Iris pigment epithelial cell (primary cell): ENCODE measurements at places on chromosomes 3 and 15.

DNA sequence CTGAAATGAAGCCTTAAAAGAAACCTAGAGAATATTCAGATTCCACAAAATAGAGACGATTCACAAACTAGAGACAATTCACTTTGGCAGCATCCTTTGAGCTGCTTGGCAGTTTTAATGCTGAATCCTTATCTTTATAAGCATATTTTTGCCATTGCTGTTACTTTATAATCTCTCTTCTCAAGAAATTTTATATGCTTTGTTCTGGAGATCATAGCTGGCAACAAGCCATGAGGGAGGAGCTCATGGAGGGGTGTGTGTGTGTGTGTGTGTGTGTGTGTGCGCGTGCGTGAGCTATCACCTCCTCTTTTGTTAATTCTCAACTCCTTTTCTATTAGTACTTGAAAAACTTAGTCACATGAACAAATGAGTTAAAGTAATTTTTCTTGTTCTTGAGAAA, 495.0 kb upstream of the RGMA start:
- DNase-seq: no peak

GRCh38 chr3:12132881-12133280, 25.8 kb downstream of the TIMP4 start:
- DNase-seq: no peak

DNA sequence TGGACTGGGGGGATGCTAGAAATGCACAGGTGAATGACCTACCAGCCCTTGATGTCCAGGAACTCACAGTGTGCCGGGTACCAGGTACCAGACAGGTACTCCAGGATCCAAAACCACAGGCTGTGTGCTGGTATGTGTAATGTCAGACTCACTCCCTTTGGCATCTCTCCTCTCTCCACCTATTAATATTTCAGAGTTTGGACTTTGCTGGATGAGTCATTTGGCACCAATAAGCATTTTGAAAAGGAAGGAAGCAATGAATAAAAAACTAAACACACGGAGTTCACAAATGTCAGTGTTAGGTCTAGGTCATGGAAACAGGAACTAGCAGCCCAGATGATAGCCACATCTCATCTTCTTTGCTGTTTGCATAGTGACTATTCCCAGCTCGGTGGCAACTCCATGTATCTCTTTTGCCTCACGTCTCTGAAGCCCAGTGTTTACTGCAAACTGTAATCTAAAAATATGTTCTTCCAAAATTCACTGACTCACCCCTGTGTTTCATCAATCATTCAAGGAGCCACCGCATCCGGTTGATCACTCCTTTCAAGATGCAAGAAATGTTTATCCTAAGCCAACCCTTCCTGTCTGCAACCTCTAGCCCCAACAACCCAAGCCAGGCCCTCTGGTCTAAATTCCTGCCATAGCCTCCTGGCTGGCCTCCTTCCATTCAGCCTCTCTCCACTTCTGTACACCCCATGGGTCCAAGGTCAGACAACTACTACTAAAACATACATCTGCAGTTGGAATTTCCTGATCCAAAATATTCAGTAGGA, 8.4 kb downstream of the ITGB5 start:
- DNase-seq: peak; percentile 98

DNA sequence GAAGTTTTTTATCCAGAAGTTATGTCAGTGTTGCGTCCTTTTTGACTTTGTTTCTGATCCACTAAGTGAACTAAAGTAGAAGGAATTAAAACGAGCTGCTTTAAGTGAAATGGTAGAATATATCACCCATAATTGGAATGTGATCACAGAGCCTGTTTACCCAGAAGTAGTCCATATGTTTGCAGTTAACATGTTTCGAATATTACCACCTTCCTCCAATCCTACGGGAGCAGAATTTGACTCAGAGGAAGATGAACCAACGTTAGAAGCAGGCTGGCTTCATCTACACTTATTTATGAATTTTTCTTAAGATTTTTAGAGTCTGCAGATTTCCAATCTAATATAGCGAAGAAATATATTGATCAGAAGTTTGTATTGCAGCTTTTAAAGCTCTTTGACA, 57.6 kb downstream of the DNAH1 start:
- DNase-seq: no peak

GRCh38 chr15:58724466-58724865, 25.0 kb downstream of the ADAM10 start:
- peak; percentile 82 for DNase-seq

GRCh38 chr15:56524915-56525314, 60.0 kb upstream of the MNS1 start:
- DNase-seq: peak; percentile 78

DNA sequence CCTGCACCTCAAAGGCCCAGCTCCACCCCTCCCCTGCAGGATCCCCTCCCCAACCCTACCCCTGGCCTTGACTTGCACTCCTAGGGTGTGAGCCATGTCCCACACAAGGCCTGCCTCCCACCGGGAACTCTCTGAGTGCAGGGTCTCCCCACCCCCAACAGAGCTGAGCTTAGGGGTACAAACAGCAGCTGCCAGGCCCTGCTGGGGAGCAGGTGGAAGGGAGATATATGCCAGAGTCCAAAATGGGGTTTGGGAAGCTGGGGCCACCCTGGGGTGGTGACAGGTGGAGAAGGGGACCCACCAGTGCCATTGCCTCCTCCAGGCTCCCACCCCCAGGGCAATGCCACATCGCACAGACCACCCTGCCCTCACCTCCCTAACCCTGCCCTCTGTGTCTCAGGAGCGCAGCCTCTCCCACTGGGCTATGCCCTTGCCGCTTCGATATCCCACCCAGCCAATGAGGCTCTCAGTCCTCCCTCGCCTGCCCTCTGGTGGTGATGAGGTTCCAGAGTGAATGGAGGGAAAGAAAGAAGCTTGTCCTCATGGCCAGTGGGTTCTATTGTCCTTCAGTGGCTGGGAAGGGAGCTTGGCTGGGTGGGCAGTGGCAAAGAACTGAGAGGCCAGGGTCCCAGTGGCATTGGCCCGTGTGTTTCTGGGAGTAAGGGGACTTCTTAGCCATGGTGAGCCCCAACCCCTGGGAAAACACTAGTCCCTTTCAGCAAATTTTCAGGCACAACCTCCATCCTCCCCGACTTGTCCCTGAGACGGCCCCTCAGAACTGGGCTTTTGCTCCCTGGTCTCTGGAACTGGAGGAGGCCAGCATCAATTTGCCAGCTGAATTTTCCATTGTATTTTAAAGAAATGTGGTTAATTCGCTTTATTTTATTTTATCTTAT, 46.8 kb downstream of the CYP11A1 start:
- peak; percentile 38 for DNase-seq

GRCh38 chr3:128402998-128403397, 63.7 kb downstream of the DNAJB8 start:
- DNase-seq: no peak

DNA sequence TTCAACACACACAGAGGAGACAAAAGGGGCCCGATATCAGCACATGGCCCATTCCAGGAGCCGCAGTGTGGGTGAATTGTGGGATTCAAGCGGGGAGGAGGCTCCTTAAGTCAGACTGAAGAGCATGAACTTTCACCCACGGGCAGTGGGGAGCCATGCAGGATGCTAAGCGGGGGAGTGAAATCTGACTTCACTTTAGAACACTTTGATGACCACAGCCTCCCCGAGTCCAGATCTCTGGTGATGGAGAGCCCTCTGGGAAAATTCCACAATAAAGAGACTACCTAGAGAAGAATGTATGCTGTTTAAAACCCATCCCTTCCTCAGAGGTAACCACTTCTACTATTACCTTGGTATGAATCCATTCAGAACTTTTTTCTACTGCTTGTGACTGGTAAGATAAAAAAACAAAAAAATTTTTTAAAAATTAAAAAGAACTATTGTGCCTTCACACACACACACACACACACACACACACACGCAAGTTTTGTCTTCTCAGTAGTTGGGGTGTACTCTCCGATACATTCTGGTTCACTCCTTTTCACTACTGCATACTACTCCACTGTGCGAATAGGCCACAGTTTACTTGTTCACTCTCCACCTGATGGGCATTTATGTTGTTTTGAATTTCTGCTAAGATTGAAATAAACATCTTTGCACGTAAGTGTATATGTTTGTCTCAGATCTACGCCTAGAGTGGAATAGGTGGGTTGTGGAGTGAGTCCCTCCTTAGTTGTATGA, 2.0 kb upstream of the H1-8 start:
- no peak for DNase-seq

- peak; percentile 46 for DNase-seq
Measured at GRCh38 chr3:56890448-56891091, 88.8 kb upstream of the ARHGEF3 start.

GRCh38 chr3:170863816-170864215, 6.2 kb downstream of the RPL22L1 start:
- DNase-seq: no peak

DNA sequence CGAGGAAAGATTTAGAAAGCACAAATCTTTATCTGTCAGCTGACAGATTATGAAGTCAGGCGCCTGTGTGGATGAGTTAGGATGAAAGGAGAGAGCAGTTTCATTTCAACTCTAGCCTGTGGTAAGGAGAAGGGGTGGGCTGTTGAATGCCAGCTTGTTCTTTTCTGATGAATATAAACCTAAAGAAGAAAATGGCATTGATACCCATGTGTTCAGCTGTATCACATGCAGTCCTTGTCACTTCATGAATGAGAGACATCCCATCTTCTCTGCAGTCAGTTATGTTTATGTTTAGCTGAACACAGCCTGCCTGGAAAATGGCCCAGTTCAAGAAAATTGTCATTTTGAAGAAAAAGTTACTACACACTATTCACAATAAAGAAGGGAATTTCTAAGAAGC, 345.7 kb upstream of the RBMS3 start:
- no peak for DNase-seq

- DNase-seq: peak; percentile 50
Measured at GRCh38 chr3:98734306-98734705, 28.8 kb upstream of the ST3GAL6 start.

GRCh38 chr3:190339130-190339529, 16.9 kb upstream of the CLDN1 start:
- DNase-seq: peak; percentile 66

DNA sequence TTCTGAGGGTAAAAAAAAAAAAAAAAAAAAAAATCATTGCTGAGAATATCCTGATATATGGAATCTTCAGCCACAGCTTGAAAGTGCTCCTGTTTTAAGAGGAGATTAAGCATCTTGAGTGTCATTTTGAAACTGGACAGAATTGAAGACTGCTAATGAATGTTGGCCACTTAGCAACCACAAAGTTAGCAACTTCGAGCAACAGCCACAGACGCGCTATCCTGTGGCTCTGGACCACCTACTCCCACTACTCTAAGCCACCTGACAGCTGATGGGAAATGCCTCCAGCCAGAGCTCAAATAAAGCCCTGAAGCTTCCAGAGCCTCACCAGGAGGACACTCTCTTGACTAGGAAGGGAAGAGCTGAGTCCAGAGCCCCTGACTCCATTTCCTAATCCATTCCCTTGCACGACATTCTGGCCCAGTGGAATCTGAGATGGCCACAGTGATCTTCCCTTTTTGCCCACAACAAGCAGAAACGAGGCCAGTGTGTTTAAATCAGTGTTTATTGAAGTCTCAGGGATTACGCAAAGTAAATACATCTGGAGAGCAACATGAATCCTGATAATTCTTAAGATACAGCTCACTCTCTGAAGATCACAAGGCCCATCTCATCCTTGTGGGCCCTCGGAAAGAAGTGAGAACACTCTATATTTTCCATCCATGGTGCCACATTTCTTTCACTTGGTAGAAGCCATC, 58.6 kb downstream of the TMEM212 start:
- DNase-seq: peak; percentile 77

DNA sequence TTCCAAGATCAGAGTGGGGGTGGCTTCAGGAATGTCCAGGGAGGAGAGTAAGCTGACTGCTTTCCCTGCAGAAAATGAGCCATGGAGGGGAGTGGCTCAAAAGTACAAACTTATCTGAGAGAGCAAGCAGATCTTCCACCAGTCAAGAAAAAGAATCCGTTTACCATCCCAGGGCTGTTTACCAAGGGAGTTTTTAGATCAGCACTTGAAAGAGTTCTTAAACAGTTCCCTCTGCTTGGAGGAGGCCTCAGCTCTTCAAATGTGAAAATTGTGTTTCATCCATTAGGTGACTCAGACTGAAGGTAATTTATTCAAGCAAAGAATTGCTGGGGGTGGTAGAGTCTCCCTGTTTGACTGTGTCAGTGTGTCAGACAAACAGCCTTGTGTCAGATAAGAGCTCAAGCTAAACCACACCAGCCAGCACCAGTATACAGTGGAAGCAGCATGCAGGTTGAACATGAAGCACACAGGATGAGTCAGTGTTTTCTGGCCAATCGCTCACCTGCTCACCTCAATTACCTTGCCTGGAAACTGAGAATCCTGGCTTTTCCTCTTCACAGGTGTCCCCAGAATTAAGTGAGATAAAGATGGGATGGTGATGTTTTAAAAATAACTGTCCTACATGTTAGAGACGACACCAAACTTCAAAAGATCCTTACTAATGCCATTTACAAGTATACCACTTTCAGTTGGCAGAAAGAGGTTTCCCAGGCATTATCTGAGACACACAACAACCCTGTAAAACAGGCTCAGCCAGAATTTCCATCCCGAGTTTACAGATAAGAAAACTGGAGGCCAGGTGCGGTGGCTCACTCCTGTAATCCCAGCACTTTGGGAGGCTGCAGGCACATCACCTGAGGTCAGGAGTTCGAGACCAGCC, 21.7 kb downstream of the SH3BP5 start:
- DNase-seq: peak; percentile 64

GRCh38 chr3:124780761-124781475, 50.7 kb downstream of the UMPS start:
- peak; percentile 71 for DNase-seq

DNA sequence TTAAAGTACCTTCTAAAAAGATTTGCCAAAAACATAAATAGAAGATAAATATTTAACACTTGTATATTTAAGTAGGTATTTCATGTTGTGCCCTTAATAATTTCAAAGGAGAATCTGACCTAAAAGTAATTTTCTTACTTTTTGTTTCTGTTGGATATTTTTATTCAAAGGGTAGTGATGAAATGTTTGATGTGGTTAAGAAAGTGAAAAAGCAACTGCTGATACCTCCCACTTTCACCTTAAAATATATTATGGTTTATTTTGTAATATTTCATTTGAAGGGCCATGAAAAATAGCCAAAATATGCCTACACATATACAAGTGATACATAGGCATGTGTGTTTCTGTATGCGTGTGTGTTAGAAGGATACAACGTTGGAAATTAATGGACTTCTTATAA, 5.8 kb upstream of the SLITRK3 start:
- no peak for DNase-seq

GRCh38 chr3:62970648-62971047, 95.4 kb upstream of the CADPS start:
- no peak for DNase-seq

- DNase-seq: no peak
Measured at GRCh38 chr3:53079147-53079546, 33.3 kb upstream of the SFMBT1 start.

GRCh38 chr3:41144631-41145030, 54.7 kb upstream of the CTNNB1 start:
- DNase-seq: no peak

DNA sequence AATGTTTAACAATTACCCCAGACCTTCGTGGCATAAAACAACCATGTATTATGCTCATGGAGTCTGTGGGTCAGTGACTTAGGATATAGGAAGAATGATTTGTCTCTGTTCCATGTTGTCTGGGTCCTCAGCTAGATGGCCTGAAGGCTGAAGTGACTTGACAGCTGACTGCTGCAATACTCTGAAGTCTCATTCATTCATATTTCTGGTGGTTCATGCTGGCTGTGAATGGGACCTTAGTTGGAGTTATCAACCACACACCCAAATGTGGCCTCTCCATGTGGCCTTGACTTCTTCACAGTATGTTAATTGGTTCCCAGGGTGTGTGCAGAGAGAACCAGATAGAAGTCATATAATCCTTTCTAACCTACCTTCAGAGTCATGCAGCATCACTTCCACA, 145.1 kb upstream of the BFSP2 start:
- DNase-seq: no peak
